Stimulated activated CD4-positive, alpha-beta T cell treated with anti-CD3 and anti-CD28 coated beads, Interleukin-2, amount 100 ng/mL, for 24 hours (primary cell): ENCODE measurements at places on chromosomes 16 and 17.

DNA sequence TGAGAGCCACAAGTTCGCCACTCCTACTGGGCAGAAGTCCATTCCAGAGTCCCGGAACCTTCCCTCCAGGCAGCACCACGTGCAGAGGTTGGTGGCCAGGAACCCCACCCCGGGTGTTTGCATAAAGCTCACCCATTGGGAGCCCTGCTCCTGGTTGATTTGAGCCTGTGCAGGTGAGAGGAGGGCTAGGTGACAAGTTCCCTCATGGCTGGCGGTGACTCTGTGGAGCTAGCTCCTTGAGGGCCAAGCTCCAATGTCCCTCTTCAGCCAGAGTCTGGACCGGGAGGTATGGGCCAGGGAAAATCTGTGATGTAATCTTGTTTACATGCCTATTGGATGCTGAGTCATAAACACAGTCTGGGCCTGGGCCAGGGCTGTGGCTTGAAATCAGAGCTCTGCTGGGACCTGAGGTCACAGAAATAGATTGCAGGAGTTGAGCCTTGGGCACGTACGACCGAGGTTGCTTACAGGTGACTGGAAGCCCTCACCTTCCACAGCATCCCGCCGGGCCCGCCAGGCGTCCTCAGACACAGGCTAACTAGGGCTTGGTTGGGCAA, 118.9 kb downstream of the AATF start:
- no peak for DNase-seq

DNA sequence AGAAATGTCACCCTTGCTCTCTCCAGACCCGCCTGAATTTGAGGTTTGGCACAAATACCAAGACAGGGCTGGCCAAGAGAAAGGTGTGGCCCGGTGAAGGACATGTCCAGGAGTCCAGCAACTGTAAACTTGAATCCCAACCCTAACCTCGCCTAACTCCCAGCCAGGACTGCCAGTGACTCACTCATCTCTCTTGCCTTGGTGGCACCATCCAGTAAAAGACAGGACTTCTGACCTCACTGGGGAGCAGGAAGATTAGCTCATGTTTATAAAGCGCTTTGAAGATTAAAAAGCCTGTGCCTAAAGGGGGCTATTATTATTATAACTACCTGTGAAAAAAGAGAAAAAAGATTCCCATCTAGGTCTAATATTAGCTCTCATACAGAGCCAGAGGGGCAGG, 335.3 kb downstream of the SOX9 start:
- no peak for DNase-seq

DNA sequence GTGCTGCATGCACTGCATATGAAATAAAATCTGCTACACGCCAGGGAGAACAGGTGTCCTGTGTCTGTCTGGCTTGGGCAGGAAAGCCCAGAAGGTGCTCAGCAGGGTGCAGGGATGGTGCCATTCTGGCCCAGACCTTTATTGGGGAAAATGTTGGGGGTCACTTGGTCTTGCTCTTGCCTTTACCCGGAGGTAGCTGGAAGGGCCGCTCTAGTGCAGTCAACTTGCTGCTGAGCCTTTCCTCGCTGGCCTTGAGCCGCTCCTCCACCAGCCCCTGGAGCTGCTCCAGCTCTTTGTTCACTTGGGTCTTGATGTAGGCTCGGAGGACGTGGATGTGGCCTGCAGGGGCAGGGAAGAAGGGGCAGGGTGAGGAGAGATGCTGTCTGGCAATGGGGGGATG, 4.5 kb downstream of the CFAP119 start:
- DNase-seq: no peak

DNA sequence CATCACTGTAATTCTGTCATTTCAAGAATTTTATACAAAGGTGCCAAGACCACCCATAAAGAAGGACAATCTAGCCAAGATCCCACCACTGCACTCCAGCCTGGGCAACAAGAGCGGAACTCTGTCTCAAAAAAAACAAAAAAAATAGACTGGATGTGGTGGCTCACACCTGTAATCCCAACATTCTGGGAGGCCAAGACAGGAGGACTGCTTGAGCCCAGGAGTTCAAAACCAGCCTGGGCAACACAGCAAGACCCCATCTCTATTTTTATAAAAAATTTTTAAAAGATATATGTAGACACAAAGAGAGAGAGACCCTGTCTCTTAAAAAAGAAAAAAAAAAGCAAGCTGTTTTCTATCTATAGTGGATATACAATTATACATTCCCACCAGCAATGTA, 8.8 kb downstream of the UBE2G1 start:
- DNase-seq: no peak
